Activated T-helper 17 cell treated with anti-CD3 and anti-CD28 coated beads, Interleukin-2, amount 50 U/mL, for 72 hours (primary cell): ENCODE measurements at places on chromosomes 7 and 10. TPM values are rescaled to one million over a fixed set of nuclear protein-coding genes. Genes with fewer than 3 reads are reported as not detected.
A peak's percentile ranks its signal among the peaks of the same experiment; 100 is the strongest.

DNA sequence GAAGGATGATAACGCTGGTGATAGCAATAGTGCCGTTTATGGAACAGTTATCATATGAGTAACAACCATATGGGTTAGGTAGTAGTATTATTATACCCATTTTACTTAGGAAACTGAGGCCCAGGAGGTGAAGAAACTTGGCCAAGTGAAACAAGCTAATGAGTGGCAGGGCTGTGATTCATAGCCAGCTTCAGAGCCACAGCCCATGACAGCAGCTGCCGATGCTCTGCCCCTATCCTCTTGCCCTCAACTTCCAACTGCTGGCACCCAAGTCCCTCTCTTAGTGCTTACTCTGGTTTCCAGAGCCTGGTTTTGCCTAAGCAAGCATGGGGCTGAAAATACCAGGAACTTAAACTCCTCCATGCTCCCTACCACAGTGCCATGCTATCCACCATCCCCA, 12.3 kb downstream of the SH3PXD2A start:
- no peaks in the 10 kb centered on the region for H3K27me3 ChIP-seq
- H3K27ac ChIP-seq: no peak overlapping the region
- H3K4me1 ChIP-seq: peaks cover 19% of the 10 kb centered on the region
- H3K4me3 ChIP-seq: no peak overlapping the region
- ATAC-seq: peak; percentile 62

DNA sequence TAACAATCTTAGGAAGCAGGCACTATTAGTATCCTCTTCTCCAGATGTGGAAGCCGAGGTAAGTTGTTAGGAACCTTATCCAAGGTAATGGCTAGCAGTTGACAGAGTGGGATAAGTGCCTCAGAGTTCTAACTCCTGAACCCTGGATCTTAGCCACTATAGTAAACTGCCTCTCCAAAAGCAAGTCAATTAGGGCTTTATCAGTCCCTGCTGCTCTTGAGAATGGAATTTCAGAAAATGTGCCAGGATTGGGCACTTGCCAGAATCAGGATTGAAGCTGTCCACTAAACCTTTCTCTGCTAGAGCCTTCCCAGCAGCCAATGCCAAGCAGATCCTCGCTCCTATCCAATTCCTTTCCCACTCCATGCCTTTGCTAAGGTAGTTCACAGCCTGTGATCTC, 777.5 kb upstream of the POM121L12 start:
- no peaks in the 10 kb centered on the region for H3K4me1 ChIP-seq
- H3K4me3 ChIP-seq: no peak overlapping the region
- ATAC-seq: no peak
- no peaks in the 10 kb centered on the region for H3K27me3 ChIP-seq

DNA sequence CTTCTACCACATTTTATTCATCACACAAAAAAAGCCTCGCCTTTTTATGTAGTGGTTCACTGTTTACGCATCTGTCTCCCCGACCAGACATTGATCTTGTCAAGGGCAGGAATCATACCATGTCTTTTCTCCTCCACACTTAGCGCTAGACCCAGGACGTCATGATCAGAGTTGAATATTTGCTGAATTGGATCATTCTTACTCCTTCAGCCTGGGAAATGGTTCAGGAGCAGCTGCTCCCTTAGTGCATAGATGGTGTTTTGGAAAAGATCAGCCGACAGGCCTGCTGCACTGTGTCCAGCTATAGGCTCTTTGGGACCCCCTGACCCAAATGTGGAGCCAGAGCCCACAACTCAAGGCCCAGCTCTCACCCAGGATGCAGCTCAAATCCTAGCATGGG, 249.1 kb upstream of the TMEM72 start:
- no peaks in the 10 kb centered on the region for H3K4me1 ChIP-seq
- no peaks in the 10 kb centered on the region for H3K36me3 ChIP-seq
- H3K27me3 ChIP-seq: peaks cover 5% of the 10 kb centered on the region
- no peak overlapping the region for H3K4me3 ChIP-seq
- no peak overlapping the region for H3K27ac ChIP-seq

GRCh38 chr10:110208614-110209453, 1.4 kb downstream of the MXI1 start:
- H3K36me3 ChIP-seq: peaks cover 66% of the 10 kb centered on the region
- peak overlapping the region; percentile 94 for H3K27ac ChIP-seq
- peak overlapping the region; percentile 90 for H3K4me3 ChIP-seq

- H3K4me3 ChIP-seq: no peak overlapping the region
- H3K27ac ChIP-seq: no peak overlapping the region
- no peak for ATAC-seq
- no peaks in the 10 kb centered on the region for H3K4me1 ChIP-seq
- no peaks in the 10 kb centered on the region for H3K27me3 ChIP-seq
Observed at GRCh38 chr10:51918440-51918839, 219.0 kb upstream of the CSTF2T start.

- H3K4me1 ChIP-seq: no peaks in the 10 kb centered on the region
- ATAC-seq: no peak
- no peaks in the 10 kb centered on the region for H3K36me3 ChIP-seq
- H3K27ac ChIP-seq: no peak overlapping the region
Observed at GRCh38 chr7:82318786-82319185, 124.8 kb downstream of the CACNA2D1 start.

GRCh38 chr10:57775250-57775649, 492.4 kb downstream of the IPMK start:
- H3K36me3 ChIP-seq: no peaks in the 10 kb centered on the region
- H3K27ac ChIP-seq: no peak overlapping the region
- H3K27me3 ChIP-seq: no peaks in the 10 kb centered on the region
- H3K4me3 ChIP-seq: no peak overlapping the region
- no peaks in the 10 kb centered on the region for H3K4me1 ChIP-seq

GRCh38 chr7:82319674-82320118, 123.9 kb downstream of the CACNA2D1 start:
- no peak overlapping the region for H3K27ac ChIP-seq
- H3K4me3 ChIP-seq: no peak overlapping the region
- H3K36me3 ChIP-seq: no peaks in the 10 kb centered on the region
- H3K27me3 ChIP-seq: no peaks in the 10 kb centered on the region
- H3K4me1 ChIP-seq: no peaks in the 10 kb centered on the region
- ATAC-seq: no peak

POLR2J2 gene
- total RNA-seq: 34.1 TPM
